ENCODE measurements at places on chromosomes 13 and 19.

- DNase-seq, result no peak
Observed at GRCh38 chr13:47233734-47234133, 336.9 kb upstream of the HTR2A start.

- no peak for DNase-seq
Observed at GRCh38 chr13:102993348-102993747, 72.9 kb downstream of the SLC10A2 start.

DNA sequence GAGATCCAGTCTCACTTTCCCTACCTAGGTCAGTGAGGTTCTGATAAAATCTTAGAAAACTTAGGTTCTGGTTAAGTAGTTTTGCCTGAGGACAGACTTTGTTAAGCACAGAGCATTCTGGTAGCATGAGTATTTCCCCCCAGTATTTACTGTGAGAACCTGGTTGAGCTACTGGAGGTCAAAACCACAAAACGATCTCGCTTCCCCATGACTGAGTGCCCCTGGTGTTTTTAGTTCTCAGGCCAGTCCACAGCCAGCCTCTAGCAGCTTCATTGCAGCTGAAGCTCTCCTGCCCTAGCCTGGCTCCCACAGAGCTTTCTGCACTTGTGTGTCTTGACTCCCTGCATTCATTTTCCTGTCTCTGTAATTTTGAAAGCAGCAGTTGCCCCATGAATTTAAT lies 1138.2 kb downstream of the UQCRFS1 start:
- DNase-seq, result no peak

- peak; percentile 93 for DNase-seq
Observed at GRCh38 chr13:94549232-94550061, 46.5 kb downstream of the TGDS start.

DNA sequence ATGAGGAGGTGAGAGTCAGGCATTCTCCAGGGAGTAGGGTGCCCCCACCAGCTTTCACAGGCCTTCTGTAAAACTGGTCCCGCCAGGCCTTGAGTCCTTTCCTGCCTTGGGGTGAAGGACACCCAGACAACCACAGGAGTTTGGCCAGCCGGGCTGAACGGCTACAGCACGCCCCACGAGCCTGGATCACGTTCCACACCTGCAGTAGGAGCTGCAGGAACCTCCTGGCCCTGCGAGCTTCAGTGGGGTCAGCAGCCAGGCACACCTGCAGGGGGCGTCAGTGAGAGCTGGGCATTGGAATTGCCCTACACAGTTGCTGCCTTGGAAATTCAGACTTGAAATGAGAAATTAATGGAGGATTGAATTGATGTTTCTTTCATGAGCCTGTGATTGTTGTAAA lies 45.7 kb downstream of the COL4A2 start:
- no peak for DNase-seq

- no peak for DNase-seq
Observed at GRCh38 chr13:67554746-67555452, 324.8 kb upstream of the PCDH9 start.

DNA sequence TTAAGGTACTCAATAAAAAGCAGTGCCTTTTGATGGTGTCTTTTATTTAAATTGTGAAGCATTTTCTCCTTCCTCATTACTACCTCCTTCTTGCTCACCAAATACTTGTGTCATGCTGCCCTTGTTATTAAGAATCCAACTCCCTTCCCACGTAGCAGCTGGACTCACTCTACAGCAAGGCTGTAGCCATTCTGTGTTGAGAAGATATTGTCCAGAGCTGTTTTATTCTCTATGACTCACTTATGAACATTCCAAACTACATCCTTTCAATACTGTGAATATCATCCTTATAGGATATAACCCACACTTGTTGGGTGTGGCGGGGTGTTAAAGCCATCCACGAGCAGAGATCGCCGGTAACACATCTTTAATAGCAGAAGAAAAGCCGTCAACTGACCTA lies 1671.5 kb upstream of the SLC10A2 start:
- DNase-seq, result no peak

GRCh38 chr19:55058781-55059610 lies 4.0 kb downstream of the RDH13 start:
- no peak for DNase-seq

- no peak for DNase-seq
Observed at GRCh38 chr13:33193428-33193974, 92.1 kb downstream of the STARD13 start.

GRCh38 chr19:4586245-4586644 lies 26.8 kb upstream of the SEMA6B start:
- DNase-seq, result no peak

GRCh38 chr13:28622286-28622685 lies 36.6 kb upstream of the POMP start:
- no peak for DNase-seq

DNA sequence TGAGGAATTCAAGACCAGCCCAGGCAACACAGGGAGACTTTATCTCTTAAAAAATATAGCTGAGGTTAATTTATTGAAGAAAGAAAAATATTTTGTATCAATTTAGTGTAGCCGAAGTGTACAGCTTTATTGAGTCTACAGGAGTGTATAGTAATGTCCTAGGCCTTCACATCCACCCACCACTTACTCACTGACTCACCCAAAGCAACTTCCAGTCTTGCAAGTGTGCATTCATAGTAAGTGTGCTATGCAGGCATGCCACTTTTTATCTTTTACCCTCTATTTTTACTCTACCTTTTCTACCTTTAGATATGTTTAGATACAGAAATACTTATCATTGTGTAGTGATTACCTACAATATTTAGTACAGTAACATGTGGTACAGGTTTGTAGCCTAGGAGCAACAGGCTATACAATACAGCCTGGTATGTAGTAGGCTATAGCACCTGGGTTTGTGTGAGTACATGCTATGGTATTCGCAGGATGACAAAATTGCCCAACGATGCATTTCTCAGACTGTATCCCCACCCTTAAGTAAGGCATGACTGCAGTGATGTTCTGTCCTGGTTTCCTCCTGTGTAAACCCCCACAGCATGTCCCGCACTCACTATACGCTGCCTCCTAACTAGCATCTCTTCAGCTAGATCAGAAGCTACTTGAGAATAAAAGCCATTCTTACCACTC lies 15.3 kb upstream of the ATP12A start:
- no peak for DNase-seq

DNA sequence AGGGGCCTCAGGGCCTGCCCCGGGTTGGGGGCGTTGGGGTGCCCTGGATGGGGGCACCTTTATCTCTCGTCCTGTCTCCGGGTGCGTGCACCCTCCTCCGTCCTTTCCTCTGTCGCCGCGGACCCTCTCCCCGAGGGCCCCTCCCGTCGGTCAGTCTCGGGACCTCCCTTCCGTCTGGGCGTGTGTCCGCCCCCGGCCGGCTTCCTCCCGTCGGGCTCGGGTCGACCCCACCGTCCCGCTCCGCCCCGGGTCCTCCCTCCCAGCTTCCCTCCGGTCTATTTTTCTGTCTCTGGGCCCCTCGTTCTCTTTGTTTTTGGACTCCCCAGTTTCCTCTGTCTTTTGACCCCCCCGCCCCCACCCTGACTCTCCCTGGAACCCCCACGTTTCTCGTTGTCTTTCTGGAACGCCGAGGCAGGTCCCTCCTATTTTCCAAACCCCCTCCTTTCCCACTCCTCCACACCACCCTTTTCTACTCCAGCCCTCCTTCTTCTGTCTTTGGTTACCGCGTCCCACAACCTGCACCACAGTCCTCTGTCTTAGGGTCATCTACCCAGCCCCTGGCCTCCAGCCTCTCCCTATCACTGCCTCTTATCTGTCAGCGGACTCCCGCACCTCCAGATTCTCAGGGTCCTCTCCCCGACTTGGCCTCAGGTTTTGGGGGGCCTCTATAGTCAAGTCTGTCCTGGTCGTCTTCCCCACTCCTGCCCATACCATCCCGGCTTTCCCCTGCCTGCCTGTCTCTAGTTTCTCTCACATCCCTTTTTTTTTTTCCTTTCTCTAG lies 757 bp downstream of the EGLN2 start:
- DNase-seq, result no peak

- no peak for DNase-seq
Observed at GRCh38 chr19:40363069-40363468, 14.6 kb downstream of the PLD3 start.

DNA sequence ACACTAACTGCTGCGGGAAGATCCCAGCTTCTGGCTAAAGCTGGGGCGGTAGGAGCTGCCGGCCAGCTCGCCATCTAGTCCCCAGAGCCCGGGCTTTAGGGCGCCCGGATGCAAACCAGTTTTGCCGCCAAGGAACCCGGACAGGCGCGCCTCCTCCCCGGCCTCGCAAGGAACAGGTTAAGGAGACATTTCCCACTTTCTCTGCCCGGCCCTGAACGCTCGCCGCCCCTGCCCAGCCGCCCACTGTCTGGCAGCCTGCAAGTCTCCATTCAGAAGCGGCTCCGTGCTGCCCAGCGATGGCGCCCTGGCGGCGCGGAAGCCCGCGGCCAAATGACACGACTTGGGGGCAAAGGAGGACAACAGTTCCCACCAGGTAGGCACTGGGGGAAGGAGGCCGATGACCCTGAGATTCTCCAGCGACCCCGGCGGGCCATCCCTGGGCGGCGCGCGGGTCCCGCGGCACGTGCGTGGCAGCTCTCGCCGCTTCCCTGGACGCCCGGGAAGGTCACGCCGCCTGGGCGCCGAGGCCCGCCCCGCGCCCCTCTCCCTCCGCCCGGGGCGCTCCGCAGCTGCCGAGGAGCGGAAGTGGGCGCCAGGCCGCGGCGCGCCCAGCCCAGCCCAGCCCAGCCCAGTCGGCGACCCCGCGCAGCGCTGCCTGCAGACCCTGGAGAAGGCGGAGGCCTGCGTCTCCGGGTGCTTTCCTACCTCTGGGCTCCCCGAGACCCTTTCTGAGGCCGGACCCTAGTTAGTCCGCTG lies 42.2 kb upstream of the HNRNPA1L2 start:
- no peak for DNase-seq

DNA sequence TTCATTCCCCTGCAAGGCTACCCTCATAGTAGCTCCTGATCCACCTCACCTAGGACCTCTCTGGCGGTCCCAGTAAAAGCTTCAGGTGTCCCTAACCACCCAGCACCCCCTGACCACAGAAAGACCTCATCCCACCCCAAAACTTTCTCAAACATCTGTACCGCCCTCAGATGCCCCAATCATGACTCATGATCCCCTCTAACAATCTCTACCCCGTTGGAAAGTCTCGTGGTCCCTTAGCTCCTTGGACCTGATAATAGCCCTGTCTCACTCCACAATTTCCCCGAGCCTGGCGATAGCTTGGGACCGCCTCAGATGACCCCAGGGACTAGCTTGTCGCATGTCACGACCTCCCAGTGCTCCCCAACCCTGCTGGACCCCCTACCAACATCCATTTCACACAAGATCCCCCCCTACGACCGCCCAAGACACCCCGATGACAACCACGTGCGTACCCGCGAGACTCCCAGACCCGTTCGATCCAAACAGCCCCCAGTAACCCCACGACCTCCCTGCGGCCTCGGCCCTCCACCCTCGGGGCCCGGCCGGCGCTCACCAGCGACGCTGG lies 450 bp downstream of the NDUFA11 start:
- no peak for DNase-seq

- no peak for DNase-seq
Observed at GRCh38 chr19:36152352-36153091, at the start of gene COX7A1. TSS of gene COX7A1 (minus strand) at chr19:36152447. CDS start at chr19:36152407, 40 bp downstream.

DNA sequence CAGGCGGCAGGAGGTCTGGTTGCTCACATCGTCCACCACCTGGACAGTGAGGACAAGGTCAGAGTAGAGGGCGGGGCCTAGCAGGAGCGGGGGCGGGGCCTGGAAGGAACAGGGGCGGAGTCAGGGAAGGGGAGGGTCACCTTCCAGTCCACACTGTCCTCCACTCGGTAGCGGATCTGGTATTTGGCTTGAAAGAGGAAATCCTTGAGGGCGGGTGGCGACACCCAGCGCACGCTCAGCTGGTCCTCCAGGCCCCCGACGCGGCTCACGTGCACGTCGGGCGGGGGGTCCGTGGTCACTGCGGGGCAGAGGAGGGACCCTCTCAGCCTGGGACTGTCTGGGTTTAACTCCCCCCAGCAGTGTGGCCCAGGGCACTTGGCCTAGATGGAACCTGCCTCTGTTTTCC lies 8.2 kb downstream of the REX1BD start:
- peak; percentile 28 for DNase-seq

DNA sequence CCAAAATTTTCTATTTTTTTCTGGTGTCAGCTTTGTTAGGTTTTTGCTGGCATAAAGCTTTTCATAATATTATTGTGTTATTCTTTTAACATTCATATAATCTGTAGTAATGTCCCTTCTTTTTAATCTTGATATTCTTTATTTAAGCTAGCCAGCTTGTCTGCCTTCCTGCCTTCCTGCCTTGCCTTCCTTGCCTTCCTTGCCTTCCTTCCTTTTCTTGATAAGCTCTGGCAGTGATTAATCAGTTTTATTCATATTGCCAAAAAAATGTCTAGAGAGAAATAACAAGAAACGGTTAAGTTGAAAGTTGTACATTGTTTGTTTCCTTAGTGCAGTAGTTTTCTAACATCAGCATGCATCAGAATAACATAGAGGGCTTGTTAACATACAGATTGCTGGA lies 257.5 kb downstream of the MAB21L1 start:
- DNase-seq, result no peak

- DNase-seq, result peak; percentile 80
Observed at GRCh38 chr19:11324079-11324661, 15.3 kb downstream of the RAB3D start.

GRCh38 chr19:52028780-52029123 lies 573 bp upstream of the ZNF614 start:
- no peak for DNase-seq

DNA sequence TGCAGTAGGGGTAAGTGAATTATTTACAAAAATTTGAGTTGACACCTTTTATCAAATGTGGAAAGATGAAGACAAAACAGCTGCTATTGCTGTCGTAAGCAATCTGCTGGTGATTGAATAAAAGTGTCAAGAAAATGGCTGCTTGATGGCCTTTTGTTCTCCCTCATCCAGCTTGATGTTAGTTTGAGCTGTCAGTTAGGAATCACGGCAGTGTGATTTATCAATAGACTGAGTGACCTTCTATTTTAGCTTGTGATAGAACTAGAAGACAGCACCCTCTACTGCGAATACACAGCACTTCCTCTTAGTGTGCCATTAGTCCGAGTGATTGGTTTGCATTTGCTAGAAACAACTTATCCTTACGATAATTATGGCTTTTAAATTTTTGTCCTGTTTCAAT lies 76.3 kb downstream of the MZT1 start:
- no peak for DNase-seq

DNA sequence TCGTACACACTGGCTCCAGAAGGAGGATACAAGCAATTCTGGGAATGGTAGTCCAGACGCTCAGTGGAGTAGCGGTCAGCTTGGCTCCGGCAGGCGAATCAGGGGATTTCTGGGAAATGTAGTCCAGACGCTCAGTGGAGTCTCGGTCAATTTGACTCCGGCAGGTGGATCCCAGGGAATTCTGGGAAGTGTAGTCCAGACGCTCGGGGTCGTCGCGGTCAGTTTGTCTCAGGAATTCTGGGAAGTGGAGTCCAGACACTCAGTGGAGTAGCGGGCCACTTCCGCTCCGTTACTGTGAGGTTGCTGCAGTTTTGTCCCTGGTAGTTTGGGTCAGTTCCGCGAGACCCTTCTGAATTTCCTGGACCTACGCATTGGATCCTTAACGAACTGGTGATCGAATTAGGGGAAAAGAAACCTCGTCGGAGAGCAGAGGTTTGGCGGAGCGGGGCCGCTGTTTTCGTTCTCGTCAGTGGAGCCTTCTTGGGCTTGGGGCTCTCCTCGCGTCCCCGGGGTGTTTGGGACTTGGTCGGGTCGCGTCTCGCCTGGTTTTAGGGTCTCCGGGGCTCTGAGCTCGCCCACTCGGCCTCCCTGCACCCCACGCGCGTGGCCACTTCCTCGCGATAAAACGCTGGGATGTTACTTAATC lies at the start of gene ZNF225:
Gene ZNF225, plus strand, starts transcription at position 262 of the 646 bp plus-strand sequence. CDS start 2,429 bp downstream, outside the sequence.
- DNase-seq, result peak; percentile 94

- no peak for DNase-seq
Observed at GRCh38 chr19:19214892-19215291, 3.1 kb downstream of the NCAN start.

- DNase-seq, result no peak
Observed at GRCh38 chr13:109840201-109840892, 54.0 kb upstream of the IRS2 start.
